ENCODE measurements at places on chromosomes 5 and 9.

GRCh38 chr5:159003045-159004030 lies 96.4 kb downstream of the EBF1 start:
- DNase-seq: no peak

DNA sequence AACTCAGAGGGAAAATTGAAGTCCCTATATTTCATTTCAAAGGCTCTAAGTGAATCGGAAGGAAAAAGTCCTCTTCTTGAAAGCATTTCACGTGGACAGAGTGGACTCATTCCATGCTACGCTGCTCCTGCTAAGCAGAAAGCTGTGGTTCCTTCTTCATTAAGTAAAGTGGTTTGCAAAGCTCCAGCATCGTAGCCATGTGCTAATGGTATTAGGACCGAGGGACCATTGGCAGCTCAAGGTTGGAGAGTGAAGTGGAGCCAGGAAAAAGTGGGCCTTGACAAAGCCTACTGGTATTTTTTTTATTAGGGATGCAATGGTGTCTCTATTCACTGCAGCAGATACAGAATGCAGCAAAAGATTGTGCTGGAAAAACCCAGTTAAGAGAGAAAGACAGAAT lies 16.4 kb upstream of the SEMA4D start:
- no peak for DNase-seq

- no peak for DNase-seq
Observed at GRCh38 chr9:15972760-15973159, 419.9 kb downstream of the CCDC171 start.

- DNase-seq: no peak
Observed at GRCh38 chr5:178425621-178426068, 164.5 kb downstream of the COL23A1 start.

DNA sequence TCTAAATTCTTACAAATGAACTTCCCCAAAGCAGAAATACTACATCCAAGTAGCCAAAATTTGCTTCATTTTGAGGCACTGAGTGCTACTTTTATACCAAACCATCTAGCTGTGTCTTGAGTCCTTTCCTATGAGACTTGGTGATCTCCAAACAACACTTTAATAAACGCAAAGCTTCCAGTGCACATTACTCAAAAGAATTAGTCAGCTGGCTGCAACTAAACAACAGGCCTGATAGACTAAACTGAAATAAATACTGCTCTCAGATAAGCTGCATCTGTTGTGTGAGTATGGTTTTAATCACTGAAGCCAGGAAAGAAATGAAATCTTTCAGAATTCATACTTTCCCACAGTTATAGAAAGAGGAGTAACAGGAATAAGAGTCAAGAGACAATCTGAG lies 80.3 kb downstream of the VCAN start:
- DNase-seq: no peak

DNA sequence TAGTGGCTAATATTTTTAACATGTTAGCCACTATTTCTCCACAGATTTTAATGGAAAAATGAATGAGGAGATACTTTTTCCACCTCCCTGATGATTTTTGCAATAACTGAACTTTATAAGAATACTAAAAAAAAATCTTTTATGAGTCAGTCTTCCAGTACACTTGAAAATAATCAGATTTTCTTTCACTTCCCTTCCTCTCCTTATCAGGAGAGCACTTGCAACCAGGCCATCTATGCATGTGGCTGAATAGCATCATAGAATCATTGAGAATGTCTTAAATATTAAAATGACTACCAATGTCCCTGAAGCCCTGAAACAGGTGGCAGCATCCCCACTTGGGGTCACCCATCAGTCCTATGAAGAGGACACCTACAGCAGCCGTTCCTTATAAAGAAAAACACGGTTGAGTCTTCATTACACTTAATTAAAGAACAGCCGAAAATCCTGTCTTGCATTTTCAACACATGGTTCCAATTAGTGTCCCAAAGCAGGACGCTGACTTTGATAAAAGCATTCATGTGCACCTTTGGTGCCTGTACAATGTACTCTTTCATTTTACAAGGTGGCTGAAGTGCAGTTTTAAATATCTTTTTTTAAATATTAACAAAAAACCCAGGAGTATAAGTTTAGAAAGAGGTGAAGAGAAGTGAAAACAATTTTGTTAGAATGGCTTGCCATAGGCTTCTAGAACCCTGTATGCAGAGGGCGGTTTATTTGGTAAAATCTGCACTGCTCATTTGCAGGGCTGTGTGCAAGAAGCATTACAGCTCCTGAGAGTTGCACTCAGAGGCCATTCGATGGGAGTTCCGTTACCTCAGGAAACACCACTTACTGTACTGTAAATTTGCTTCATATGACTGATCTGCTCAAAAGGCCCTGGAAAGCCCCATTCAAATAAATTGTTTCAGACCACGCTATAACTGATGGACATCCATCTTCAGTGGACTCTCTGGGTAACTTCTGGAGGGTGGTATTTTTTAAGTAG lies 106.9 kb upstream of the VCAN start:
- DNase-seq: no peak

DNA sequence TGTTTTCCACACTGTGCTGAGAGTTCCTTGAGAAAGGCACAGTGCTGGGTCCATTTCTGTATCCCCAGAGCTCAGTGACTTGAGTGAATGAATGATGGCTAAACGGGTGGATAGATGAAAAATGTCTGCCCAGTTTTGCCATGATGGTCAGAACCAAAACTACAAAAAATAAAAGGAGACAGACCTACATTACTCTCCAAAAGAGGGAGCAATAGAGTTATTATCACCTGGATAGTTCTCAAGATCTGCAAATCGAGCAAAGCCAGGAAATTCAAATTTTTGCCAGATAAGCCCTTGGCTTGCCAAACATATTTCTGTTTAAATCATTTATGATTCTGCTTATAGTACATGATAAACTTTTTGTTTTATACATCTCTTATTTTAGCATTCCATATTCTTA lies 214.2 kb upstream of the ZNF462 start:
- DNase-seq: no peak

GRCh38 chr5:159386028-159386711 lies 55.9 kb upstream of the IL12B start:
- no peak for DNase-seq

DNA sequence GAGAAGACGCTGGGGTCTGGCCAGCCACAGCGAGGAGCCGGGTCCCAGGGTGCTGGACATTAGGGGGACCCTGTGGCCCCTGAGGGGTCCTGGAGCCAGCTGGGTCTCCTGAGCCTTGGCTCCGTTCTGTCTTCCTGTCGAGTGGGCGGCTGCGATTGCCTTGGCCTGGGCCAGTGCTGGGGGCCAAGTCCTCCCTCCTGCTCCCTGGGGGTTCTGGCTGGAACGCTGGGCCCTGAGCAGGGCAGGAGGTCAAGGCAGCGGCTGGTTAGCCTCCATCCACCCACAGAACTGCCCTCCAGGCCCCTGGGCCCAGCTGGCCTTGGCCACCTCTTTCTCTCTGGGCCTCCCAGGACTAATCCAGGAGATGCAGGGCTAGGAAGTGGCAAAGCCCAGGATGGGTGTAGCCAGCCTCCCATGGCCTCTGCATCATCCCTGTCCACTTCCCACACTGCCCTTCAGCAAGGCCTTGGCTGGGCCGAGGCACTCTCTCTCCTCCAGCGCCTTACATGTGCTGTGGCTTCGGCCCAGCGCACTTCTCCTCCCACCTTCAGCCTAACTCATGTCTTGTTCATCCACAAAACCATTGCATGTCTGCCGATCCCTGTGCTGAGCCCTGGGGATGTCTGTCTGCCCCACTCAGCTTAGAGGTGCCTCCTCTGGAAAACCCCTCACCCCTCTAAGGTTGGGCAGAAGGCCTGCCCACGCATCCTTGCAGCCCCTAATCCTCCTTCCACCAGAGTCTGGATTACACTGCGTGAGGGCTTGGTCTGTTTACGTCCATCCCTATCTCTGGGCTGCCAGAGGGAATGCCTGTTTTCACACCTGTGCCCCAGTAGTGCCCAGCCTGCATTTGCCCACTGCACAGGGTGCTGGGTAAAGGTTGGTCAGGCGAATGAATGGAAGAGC lies 5.0 kb downstream of the LAMC3 start:
- DNase-seq: no peak

GRCh38 chr9:15909297-15909696 lies 356.5 kb downstream of the CCDC171 start:
- DNase-seq: no peak

DNA sequence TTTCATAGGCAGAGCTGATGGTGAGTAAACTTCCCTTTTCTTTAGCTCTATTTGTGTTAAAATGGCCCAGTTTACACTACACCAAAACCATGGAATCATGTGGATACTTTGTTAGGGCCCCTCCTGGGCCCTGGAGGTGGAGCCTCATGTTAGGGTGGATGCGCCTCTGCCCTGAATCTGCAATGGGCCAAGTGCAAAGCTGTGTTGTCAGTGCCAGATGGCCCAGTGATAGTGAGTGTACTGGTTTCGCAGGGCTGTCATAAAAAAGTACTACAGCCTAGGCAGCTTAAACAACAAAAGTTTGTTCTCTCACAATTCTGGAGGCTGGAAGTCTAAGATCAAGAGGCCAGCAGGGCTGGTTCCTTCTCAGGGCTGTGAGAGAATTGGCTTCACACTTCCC lies 64.8 kb downstream of the HSPA4 start:
- DNase-seq: no peak

DNA sequence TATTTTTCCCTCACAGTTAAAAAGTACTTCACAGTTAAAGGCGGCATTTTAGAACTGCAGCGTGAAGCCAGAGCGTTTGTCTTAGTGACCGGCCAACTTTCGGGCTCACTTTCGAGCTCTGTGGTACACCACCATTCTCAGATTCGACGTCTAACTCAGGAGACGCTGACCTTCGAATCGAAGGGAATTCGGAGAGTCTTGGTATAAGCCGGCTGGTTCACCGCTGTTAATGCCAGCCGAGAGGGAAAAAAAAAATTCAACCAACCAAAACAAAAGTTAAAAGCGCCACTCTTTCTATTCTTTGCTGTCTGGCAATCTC lies 544 bp upstream of the SNX24 start:
- no peak for DNase-seq

- DNase-seq: no peak
Observed at GRCh38 chr5:120152931-120153330, 311.2 kb upstream of the PRR16 start.

DNA sequence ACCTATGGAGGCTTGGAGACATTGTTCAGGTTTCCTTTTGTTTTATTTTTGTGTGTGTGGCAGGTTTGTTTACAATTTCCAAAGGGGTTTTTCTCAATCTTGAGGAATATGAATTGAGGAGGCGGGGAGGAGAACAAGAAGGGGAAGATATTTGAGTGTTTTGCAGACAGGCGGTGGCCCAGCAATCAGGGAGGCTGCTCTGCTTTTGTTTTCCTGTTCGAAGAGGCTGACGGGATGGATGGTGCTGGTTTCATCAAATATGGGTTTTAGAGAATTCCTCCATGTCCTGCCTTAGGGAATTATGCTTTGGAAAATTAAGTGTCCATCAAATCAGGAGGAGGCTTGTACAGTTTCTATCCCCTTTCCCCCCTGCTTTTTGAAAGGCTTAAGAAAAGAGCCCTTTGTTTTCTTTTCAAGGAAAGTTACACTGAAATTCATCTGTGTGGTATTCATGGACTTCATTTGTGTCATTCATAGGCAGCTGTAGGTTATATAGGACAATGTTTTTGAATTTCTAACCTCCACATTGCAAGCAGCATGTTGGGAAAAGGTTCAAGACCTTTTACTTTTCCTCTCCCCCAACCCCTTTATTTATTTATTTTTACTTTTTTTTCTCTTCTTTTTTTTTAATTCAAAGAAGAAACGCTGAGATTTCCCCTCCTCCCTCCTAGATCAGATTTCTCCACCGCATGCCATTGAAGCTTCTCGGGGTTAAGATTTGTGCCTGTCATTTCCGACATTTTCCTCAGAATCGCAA lies 107.4 kb downstream of the ZNF462 start:
- DNase-seq: no peak

DNA sequence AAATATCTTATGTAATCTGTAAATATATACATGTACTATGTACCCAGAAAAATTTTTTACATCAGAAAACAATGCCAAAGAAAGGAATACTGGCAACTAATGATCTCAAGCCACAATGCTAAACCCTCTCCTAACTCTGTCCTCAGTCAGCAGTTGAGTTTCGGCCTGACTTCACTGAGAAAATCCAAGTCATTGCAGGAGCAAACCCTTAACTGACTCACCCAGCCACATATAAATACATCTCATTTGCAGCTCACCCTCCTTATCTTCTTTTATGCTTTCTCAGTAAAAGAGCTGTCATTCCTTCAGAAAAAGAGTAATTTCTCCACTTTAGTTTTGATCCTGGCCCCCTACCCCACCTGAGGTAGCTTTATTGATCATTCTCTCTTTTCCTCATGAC lies 46.1 kb upstream of the TMED7 start:
- DNase-seq: no peak

DNA sequence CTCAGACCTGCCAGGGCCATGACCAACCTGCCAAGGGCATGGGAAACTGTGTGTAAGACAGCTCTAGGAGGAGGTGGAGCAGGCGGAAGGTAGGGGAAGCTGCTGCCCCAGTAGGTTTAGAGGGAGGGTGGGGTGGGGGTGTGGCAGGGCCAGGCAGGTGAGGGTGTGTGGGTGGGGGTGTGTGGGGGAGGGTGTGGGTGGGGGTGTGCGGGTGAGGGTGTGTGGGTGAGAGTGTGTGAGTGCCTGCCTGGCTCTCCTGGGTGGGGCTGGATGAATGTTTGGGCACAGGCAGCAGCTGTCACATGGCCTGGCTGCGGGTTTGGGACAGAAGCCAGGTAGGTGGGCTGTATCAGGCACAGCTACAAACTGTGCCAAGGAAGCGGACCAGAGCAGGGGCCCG lies 8.8 kb upstream of the N4BP3 start:
- no peak for DNase-seq

GRCh38 chr9:2087500-2088313 lies 72.6 kb downstream of the SMARCA2 start:
- no peak for DNase-seq

GRCh38 chr9:127753622-127754021 lies 18.5 kb upstream of the TOR2A start:
- DNase-seq: no peak

DNA sequence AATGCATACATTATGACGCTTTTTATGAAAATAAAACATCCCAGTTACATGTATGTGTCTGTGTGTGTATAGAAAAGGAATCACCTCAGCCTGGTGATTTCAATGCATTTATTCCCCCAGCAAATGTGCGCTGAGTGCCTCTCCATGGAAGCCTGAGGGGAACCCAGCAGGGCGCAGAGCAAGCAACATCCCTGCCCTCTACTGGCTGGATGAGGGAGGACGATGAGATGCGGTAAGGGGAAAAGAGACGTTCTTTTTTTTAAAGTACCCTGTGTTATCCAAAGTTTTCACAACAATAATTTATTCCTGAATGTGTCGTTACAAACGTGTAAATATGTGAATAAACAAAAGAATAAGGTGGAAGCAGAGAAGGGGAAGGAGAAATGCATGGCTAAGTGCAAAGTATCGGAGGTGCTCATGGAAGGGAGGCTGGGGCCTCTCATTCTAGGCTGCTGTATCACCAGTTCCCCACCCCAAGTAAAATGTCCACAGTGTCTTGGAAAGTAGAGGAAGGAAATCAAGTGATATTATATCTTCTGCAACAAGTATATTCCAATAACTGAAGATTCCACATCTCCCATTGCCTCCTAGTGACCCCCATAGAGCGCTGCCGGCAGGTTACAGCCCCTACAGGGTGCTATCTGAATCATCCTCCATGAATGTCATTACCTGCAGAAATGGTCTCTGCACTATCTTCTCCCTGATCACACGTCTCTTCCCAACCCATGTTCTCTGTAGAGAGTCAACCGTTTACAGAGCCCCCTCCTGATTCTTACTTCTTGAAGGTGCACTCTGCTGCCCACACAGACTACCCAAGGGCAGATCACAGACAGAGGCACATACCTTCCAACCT lies 13.0 kb upstream of the ABLIM3 start:
- no peak for DNase-seq

GRCh38 chr5:179297486-179298180 lies 47.6 kb downstream of the ADAMTS2 start:
- DNase-seq: no peak
